Stimulated activated CD8-positive, alpha-beta memory T cell treated with anti-CD3 and anti-CD28 coated beads, Interleukin-7, amount 100 ng/mL, for 1 hour (primary cell): ENCODE measurements at places on chromosomes 3 and 15.

- no peak for DNase-seq
Observed at GRCh38 chr3:130504701-130505100, 12.3 kb upstream of the COL6A6 start.

- DNase-seq = no peak
Observed at GRCh38 chr3:38646062-38646461, 3.4 kb downstream of the SCN5A start.

- DNase-seq = no peak
Observed at GRCh38 chr3:113736548-113737089, 9.4 kb downstream of the NAA50 start.

GRCh38 chr3:194890091-194890490 is 204.4 kb downstream of the FAM43A start:
- DNase-seq = no peak

DNA sequence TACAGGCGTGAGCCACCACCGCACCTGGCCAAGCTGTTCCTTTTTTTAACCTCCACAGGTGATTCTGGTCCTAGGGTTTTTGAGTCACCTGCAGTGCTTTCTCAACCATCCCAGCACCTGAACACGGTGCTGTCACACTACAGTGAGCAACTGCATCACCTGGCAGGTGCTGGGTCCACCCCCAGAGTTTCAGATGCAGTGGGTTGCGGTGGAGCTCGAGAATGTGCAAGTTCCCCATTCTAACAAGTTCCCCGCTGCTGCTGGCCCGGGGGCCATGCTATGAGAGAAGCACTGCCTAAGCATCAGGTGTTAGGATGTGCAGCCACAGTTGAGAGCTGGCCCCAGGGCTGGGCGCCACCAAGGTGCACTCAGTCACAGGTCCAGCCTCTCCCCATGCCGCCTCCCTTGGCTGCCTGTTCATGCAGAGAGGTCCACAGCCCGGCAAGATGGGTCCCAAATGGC is 18.0 kb downstream of the ISG20 start:
- no peak for DNase-seq

GRCh38 chr3:30331519-30331918 is 274.9 kb upstream of the TGFBR2 start:
- no peak for DNase-seq
